SK-MEL-5 (cell line): ENCODE measurements at places on chromosomes 3 and 15. TPM values are rescaled to one million over a fixed set of nuclear protein-coding genes. Genes with fewer than 3 reads are reported as not detected.
A peak's percentile ranks its signal among the peaks of the same experiment; 100 is the strongest.

NIPA2 gene
- 130 and 131 TPM in 2 replicates for total RNA-seq

DNA sequence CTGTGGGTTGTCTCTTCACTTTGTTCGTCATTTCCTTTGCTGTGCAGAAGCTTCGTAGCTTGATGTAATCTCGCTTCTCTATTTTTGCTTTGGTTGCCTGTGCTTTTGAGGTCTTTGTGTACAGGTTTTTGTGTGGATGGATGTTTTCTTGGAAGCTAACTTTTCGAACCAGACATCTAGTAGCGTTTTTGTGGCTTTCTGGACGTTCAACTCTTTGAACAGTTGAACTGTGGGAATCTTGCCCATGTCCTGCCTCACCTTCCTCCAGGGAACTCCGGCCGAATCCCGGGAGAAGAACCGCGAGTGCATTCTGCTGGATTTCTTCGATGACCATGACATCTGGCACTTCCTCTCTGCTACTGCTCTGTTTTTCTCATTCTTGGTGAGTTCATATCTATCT is 70.6 kb downstream of the USF3 start:
- DNase-seq, result no peak

- DNase-seq, result no peak
These were observed 61.3 kb upstream of the PSMD6 start for GRCh38 chr3:64084640-64085039.

- no peak for DNase-seq
These were observed 150.5 kb downstream of the WDR76 start for GRCh38 chr15:43977072-43977884.

GRCh38 chr3:157134620-157135191 is 25.2 kb downstream of the CCNL1 start:
- DNase-seq, result no peak

- peak; percentile 81 for DNase-seq
These were observed 85.3 kb upstream of the MBNL1 start for GRCh38 chr3:152183473-152183872.

- no peak for DNase-seq
These were observed 595.5 kb upstream of the AGTR1 start for GRCh38 chr3:148102156-148102555.

- DNase-seq, result no peak
These were observed 164.6 kb downstream of the CHSY1 start for GRCh38 chr15:101087172-101087769.

DNA sequence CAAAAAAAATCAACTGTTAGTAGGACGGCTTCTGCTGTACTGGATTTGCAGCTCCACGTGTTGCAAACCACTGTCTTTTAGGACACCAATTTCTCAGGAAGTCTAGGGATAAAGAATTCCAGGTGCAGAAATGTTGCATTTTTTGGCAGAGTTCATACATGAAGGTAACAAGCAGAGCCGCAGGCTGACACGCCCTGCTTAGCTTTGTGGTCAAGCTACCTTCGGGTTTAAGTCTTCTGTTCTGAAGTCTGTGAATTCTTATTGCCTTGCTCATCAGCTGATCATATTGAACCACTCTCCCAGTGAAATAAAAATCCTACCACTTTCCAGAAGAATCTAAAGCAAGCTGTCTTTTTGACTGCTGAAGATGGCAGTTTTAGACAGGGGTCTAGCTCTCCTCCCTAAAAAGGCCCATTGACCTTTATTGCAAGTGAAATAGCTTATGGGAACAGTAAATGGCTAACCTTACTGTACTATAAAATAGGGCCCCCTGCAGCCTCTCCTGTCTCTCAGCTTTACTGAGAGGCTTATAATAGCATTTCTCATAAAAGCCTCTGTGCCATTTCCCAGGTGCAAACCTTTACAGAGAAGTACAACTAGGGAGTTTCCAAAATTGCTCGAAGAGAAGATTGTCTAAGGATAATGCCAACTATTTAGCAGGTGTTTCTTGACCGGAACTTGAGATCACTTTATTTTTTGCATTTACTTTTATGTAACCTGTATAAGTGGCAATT is 262.2 kb upstream of the IL12A start:
- no peak for DNase-seq

DNA sequence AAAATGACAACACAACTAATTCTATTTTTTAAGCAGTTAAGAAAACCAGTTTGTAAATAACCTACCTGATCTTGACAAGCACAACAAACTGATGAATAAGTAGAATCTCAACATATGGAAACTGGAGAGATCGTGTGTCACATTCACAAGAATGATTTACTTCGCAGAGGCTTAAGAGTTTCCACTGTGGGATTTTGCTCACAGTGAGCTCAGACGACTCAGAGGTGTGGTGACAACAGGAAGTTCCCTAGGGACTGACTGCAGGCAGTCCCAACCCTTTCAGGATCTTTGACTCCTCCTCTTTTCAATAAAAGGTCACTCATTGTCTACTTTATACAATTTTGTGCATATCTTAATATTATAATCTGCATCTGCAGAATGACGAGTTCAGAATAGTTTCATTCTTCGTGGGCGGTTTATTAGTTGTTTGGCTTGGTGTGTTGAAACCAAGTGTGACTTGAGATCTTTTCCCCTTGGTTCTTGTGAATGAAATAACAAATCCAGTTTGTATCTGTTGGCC is at the start of gene LIPH:
LIPH (minus strand) TSS at position 231 of the 520 bp plus-strand sequence; CDS start at position 114, 117 bp downstream.
- DNase-seq, result peak; percentile 17

DNA sequence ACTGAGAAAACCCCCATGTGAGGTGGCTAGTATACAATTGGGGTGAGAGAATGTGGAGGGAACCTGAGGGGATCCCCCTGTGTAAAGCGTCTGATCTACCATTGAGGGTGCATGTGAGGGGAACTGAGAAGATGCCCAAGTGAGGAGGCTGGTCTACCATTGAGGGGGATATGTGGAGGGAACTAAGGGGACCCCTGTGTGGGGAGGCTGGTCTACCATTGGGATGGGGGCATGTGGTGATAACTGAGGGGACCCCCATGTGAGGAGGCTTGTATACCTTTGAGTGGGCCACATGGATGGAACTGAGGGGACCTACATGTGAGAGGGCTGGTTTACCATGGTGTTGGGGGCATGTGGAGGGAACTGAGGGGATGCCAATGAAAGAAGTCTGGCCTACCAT is 160.8 kb downstream of the FBLN2 start:
- no peak for DNase-seq

- DNase-seq, result no peak
These were observed 79.1 kb upstream of the ABI3BP start for GRCh38 chr3:101072300-101072699.

DNA sequence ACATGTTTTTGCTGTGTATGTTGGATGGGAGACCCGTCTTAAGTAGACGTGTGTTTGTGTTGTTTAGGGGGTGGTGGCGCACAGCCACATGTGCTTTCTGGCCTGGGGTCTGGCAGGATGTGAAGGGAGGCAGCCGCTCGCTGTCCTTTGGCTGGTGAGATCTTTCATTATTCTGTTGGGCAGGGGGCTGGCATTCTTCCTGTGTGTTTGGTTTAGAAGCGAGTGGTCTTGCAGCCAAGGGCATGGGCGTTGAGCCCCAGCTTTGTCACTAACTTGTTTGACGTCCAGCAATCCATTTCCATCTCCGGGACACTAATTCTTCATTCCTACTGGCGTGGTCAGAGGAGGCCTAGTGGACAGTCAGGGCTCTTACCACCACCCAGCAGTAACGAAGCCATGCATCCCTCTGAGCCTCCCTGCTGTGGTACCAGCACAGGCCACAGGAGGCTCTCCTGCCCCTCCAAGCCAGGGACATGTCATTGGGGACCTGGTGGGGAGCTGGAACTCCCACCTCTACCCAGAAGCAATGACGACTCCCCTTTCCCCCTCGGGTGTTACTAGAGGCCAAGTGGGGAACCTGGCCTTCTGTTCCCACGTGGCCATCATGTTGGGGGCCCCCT is 10.7 kb downstream of the THSD4 start:
- DNase-seq, result peak; percentile 61

DNA sequence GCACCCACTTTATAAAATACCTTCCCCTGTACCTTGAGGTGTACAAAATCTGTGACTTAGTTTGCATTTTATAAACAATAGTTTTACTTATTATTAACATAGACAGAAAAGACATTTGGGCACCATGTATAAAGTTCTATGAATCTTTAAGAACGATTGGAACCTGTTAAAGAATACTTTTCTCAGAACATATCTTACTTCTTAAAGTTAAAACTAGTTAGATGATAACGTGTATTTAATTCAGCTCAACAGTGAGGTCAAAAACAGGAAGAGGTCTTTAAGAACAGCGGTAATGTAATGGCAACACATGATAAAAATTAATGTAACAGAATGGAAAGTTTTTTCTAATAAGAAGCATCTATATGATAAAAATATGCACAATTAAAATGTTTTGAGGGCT is 25.0 kb downstream of the CPOX start:
- no peak for DNase-seq

- DNase-seq, result no peak
These were observed 223.0 kb upstream of the MCTP2 start for GRCh38 chr15:94008104-94009074.

GRCh38 chr15:62085740-62086139 is 19.0 kb downstream of the C2CD4A start:
- DNase-seq, result no peak

PLIN1 gene
- not detected in 2 replicates for total RNA-seq

PRSS50 gene
- total RNA-seq, result not detected in 2 replicates

DNA sequence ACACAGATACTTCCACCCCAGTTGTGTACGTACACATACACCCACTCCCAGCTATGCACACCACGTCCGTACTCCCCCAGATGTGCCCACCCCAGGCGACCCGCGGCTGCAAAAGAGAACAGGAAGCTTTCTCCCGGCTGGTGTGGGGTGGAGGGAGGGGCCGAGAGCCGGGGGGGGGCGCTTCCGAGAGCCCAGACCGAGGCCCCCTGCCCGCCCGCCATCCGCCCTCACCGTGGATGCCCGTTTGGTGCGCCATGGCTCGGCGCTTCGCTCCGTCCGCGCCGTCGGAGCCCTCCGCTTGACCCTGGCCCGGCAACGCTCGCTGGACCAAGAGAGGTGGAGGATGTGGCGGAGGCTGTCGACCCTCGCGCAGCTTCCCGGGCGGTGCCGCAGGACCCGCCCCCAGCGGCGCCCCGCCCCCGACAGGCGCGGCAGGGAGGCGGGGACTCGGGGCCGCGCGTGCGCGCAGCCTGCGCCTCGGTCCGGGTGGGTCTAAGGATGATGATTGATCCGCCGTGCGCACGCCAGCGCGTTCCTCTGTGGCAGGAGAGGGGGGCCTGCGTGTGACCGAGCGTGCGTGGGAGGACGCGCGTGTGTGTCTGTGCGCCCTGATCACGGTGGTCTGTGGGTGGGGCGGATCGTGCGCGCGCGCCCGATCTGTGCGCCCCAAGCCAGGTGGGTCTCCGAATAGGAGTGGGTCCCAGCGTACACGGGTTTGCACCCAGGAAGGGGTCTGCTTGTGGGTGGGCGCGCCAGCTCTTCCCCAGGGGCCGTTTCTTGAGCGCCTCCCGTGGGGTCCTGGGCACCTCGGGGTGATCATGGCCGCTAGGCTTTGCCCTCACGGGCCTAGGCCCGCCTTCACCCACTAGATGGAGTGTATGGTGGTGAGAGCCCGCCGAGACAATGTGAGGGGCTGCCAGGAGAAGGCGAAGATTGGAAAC is at the start of gene TWF2:
TWF2 (minus strand) TSS at position 398 of the 941 bp plus-strand sequence; CDS start at position 256, 142 bp downstream.
- peak; percentile 71 for DNase-seq
